ENCODE measurements at places on chromosomes 5 and 9.

- DNase-seq: no peak
These were observed 43.5 kb upstream of the MPDZ start for GRCh38 chr9:13322828-13323550.

DNA sequence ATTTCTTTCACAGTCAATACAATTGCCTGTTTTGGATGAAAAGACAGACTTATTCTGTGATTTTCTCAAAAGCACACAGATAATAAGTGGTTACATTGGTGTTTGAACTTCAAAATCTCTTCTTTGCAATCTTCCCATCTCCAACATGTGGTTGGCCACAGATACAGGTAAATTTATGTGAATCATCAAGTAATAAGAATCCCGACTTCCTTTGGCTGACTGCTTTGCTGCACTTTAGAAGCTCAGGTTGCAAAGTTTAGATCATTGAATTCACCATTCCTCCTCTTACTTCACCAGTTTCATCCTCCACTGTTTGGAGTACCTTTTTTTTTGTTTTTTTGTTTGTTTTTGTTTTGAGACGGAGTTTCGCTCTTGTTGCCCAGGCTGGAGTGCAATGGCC is 56.5 kb upstream of the ADRB2 start:
- DNase-seq: no peak

GRCh38 chr9:110320651-110321445 is 16.8 kb downstream of the TXNDC8 start:
- no peak for DNase-seq

GRCh38 chr9:77099388-77099787 is 77.9 kb upstream of the VPS13A start:
- DNase-seq: no peak

DNA sequence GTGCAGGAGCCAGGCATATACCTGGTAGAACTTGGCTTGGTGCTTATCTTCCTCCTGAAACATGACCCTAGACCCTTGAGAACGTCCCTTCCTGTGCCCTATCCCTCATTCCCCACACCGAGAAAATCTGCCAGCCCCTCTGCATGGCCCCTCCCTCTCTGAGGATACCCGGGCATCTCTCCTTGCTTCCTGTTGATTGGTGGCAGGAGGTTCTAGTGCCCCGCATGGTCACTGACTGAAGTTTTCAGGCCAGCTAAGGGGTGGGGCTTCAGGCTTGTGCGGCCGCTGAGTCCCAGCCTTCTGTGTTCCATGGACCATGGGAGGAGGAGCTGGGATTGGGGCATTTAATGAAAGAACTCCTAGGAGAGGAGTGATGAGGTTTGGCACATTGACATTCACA is 22.8 kb downstream of the IGIP start:
- DNase-seq: no peak

DNA sequence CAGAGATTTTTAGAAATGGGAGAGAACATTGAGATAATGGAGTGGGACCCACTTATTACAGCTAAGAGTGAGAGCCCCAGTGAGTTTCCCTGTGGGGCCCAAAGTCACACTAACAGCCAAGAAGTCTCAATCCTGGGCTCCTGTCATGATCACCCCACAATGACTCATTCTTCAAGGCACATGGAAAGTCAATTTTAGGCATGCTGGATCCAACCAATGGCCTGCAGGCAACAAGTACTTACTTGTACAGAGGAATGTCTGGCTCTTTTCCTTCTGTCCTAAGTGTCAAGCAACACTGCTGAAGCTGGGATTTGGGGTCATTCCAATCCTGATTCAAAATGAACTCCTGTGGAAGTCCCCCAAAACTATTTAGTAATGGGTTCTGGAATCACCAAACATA is 123.1 kb downstream of the DROSHA start:
- DNase-seq: no peak

DNA sequence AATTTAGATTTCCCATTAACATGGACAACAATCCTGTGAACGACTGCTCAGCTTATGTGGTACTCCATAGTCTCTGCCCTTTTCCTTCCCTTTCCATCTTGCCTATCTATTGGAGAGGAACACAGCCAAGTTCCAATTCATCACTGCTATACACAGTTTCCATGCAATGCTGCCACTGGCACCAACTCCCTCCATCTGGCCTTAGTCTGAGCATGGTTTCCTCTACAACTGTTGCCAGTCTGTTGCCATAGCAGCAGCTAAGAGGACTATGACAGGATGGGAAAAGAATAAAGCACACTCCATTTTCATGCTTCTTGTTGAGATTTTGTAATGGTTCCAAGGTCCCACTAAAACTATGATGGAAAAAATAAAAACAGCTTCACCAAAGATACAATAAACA is 189.0 kb downstream of the HCN1 start:
- DNase-seq: no peak

DNA sequence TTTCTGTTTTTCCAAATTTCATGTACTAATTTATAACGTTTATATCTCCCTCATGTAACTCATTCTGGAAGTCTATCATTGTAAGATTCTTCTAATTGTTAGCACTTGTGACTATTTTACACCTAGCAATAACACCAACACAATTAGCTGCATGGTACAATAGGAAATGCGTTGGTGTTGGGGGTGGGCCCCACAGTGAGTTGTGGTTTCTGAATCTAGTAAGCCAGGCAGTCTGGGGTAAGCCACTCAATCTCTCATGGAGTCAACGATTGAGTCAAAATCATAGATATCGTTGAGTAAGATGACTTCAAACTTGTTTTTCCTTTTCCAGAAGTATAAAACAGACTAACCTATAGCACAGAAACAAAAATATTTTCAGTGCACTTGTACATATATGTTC is 30.0 kb downstream of the IRX1 start:
- DNase-seq: no peak

GRCh38 chr9:127960410-127961154 is 20.2 kb downstream of the EEIG1 start:
- no peak for DNase-seq

GRCh38 chr5:97163360-97163764 is 19.7 kb downstream of the RIOK2 start:
- DNase-seq: no peak

GRCh38 chr9:96856363-96857286 is 2.3 kb upstream of the ZNF782 start:
- no peak for DNase-seq

GRCh38 chr9:17630531-17630949 is 51.7 kb downstream of the SH3GL2 start:
- no peak for DNase-seq

DNA sequence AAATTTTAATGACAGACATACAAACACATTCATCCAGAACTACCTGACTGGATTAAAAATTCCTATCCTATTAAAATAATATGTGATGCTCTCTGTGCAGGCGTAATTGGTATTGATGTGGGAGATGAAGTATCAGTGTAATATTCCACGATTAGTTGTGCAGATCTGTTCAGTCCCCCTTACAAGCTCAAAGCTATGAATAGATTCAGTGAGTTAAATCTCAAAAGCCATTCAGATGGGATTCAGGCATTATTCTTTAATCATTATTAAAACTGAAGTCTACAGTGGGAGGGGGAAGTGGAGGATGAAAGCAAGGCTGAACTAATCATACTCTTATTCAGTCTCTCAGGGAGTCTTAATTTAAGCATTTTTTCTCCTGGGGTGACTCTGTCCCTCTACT is 855.8 kb downstream of the EFNA5 start:
- DNase-seq: no peak

DNA sequence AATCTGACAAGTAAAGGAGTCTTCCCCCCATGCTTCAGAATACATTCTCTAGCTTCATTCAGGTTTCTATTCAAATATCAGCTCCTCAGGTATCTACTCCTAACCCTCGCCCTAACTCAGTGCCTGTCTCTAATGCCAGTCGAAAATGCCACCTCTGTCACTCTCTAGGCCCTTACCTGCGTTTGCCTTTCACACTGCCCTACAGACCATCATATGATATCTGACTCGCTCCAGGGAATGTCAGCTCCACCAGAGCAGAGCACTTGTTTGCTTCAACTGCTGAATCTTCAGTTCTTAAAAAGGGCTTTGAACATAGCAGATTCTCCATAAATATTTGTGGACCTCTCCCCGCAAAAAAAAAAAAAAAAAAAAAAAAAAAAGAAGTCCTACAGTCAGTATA is 46.7 kb downstream of the ADRB2 start:
- no peak for DNase-seq

- no peak for DNase-seq
These were observed 590.9 kb downstream of the PRELID2 start for GRCh38 chr5:145244251-145244650.

DNA sequence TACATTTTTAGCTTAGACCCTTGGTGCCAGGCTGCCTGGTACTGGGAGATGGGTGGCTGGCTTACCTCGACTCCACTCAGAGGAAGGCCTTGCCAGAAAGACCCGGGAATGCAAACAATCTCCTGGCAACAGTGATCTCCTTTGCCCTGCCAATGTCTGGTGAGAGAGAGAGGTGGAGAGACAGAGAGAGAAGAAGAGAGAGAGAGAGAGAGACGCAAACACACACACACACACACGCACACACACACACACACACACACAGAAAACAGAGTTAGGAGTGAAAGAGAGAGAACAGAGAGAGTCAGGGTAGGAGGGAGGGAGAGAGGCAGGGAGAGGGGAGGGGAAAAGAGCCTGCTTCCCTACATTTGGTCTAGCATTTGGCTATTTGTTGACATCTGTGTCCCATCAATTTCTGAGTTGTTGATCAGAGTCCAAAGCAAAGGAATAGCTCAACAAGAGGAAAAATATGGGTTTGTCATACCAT is 181.6 kb upstream of the MAP1B start:
- no peak for DNase-seq

DNA sequence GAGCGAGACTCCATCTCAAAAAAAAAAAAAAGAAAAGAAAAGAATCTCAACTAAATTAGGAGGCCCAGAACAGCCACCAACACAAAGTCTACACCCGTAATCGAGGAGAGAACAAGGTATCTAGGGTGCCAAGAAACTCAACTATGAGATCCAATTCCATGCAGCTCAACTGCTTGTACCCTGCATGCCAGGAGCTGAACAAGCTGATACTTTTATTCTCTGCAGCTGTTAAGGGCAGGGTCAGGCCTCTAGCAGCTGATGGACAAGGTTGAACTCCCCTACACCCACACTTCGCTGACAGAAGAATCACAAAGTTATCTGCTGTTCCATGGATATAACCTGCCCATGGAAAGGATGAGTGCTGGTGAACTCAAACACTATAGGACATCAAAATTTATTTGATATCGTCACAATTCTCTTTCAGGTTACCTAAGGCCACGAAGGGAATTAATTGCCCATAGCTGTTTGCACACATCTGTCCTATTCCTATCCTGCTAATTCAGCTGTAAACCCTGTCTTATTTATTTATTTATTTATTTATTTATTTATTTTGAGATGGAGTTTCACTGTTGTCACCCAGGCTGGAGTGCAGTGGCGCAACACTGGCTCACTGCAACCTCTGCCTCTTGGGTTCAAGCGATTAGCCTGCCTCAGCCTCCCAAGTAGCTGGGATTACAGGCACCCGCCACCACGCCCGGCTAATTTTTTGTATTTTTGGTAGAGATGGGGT is 20.7 kb downstream of the UBAP2 start:
- DNase-seq: no peak

- no peak for DNase-seq
These were observed 30.6 kb downstream of the NDUFS6 start for GRCh38 chr5:1831677-1832313.

DNA sequence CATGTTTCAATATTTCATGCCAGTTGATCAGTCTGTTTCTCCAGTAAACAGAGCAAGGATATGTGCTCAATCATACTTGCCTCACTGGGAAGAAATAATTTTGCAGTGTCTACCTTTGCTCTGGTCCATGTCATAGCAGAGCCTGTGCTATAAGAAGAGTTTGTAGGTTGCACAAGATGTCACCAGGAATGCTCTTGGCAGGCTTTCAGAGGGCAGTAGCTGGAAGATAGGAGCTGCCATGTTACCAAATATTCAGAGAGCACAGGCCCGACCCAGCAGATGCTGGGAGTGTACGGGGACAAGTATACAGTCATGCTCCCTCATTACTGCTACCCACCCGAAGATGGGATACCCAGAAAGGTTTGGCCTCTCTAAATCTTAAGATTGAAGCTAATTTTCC is 102.7 kb downstream of the UGCG start:
- DNase-seq: no peak

Measured in cortex of kidney (tissue), 1 donor.